ENCODE measurements at places on chromosomes 1 and 21. TPM values are rescaled to one million over a fixed set of nuclear protein-coding genes. Genes with fewer than 3 reads are reported as not detected.

Gene TPTE
- not detected for total RNA-seq

Gene OR2T33
- not detected for total RNA-seq

Gene GPR89B
- total RNA-seq, result 20.5 TPM

Gene XCL1
- total RNA-seq, result not detected

Gene CLCA1
- not detected for total RNA-seq

Gene OR2T11
- total RNA-seq, result 4.9 TPM

Gene RHD
- not detected for total RNA-seq

Gene IL12RB2
- total RNA-seq, result 0.67 TPM

Gene DYRK3
- 0.30 TPM for total RNA-seq

Gene FAM131C
- total RNA-seq, result 0.37 TPM

Gene C1QB
- not detected for total RNA-seq

Gene PTPRU
- total RNA-seq, result 0.15 TPM

Gene LRRC8D
- 47.0 TPM for total RNA-seq

Gene ZSWIM5
- 1.7 TPM for total RNA-seq

Gene S100A3
- not detected for total RNA-seq

Gene PRDM16
- total RNA-seq, result 0.22 TPM

Gene EXTL1
- 0.12 TPM for total RNA-seq

Gene OR6K3
- total RNA-seq, result not detected

Gene ANKRD65
- not detected for total RNA-seq

Gene SPRR2B
- not detected for total RNA-seq

Gene MTR
- 50.4 TPM for total RNA-seq

Gene OR2L13
- not detected for total RNA-seq

Gene KCND3
- total RNA-seq, result not detected

Gene LCE1F
- total RNA-seq, result not detected

Gene KRTAP19-1
- total RNA-seq, result not detected

Gene LRRC53
- not detected for total RNA-seq

Gene FDPS
- 128 TPM for total RNA-seq

Gene EYA3
- 31.7 TPM for total RNA-seq

Gene STXBP3
- 78.1 TPM for total RNA-seq

Gene MRPL20
- total RNA-seq, result 129 TPM

Gene AADACL4
- total RNA-seq, result not detected

Gene GJA9
- total RNA-seq, result not detected

Gene ETV3L
- total RNA-seq, result not detected

Gene RIPPLY3
- total RNA-seq, result not detected

Gene SSU72
- 112 TPM for total RNA-seq

Gene CCDC27
- total RNA-seq, result not detected

Gene TRNP1
- 2.3 TPM for total RNA-seq

Gene PTPRC
- 543 TPM for total RNA-seq

Gene PADI6
- total RNA-seq, result not detected

Gene LRRC71
- total RNA-seq, result not detected

Gene HCN3
- total RNA-seq, result 9.0 TPM

Gene S100A7
- not detected for total RNA-seq

Gene EDARADD
- not detected for total RNA-seq

Gene SPRR3
- total RNA-seq, result not detected

Gene TMPRSS2
- total RNA-seq, result not detected

All from B cell (primary cell).